Activated T-cell treated with anti-CD3 and anti-CD28 coated beads, Interleukin-2, amount 50 U/mL, for 48 hours (primary cell): ENCODE measurements at places on chromosomes 4 and X.

GRCh38 chr4:12911750-12912358 lies 572.3 kb downstream of the RAB28 start:
- no peak for DNase-seq

DNA sequence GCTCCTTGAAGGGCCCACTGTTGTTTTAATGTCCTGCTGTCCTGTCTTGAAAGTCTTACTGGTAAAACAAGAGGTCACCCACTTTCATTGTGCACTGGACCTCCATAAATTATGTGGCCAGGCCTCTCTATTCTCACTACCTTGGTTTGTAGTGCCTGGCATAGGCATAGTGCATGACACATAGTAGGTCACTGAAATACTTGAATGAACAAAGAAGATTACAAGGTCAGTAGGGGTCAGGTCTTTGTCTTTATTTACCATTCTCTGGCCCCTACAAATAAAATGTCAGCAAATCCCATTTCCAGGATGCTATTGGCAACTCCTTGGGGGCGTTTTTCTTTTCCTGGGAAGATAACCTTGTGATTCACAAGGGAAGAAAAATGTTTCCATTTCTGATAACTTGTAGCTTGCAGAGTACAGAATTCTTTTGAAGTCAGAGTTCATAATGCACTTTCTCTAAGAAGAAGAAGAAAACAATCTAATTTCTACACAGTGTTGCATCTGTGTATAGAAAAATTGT lies 1.4 kb downstream of the PGM2 start:
- no peak for DNase-seq

DNA sequence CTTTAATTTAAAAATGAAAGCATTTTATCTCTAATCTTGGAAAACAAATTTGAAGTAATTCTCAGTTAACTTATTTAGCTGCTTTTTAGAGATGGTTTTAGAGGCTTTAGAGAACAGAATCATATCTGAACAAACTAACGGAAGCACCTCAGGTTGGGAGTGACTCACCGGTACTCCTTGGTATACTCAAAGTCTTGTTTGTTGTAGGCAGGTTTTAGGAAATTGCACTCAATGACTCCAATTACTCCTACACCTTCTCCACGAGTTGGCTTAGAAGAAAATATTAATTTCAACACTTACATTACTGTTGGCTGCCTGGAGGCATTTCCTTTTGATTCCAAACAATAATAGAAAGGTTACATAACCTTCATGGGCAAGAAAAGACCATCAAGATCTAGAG lies 23.6 kb downstream of the MORC4 start:
- no peak for DNase-seq

GRCh38 chr4:172772781-172773180 lies 395.8 kb upstream of the GALNT7 start:
- DNase-seq = no peak

GRCh38 chr4:8398347-8398746 lies 42.2 kb downstream of the ACOX3 start:
- no peak for DNase-seq

- DNase-seq = no peak
Observed at GRCh38 chr4:73683033-73683432, 57.3 kb upstream of the CXCL8 start.

- no peak for DNase-seq
Observed at GRCh38 chr4:23333556-23333945, 556.3 kb downstream of the PPARGC1A start.

GRCh38 chrX:53714580-53715345 lies 28.2 kb upstream of the HUWE1 start:
- DNase-seq = peak; percentile 72

GRCh38 chrX:101745046-101745445 lies 85.4 kb upstream of the ARMCX2 start:
- no peak for DNase-seq

DNA sequence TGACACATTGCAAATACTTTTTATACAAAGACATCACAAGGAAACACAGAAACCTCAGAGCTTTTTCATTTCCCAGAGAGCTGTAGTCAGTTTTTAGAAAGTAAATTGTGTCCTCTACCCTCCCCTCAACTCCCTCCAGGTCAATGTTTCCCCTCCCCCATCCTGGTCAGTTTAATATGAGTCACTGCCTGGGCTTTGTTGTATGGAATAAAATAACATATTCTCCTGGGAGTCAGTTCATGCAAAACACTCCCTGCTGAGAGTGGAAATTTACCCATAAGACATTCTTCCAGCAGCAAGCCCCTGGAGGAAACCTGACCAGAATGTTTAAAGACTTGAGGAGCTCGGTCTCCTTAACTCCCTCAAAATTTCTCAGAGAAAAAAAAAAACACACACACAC lies 270.1 kb upstream of the LDB2 start:
- no peak for DNase-seq

DNA sequence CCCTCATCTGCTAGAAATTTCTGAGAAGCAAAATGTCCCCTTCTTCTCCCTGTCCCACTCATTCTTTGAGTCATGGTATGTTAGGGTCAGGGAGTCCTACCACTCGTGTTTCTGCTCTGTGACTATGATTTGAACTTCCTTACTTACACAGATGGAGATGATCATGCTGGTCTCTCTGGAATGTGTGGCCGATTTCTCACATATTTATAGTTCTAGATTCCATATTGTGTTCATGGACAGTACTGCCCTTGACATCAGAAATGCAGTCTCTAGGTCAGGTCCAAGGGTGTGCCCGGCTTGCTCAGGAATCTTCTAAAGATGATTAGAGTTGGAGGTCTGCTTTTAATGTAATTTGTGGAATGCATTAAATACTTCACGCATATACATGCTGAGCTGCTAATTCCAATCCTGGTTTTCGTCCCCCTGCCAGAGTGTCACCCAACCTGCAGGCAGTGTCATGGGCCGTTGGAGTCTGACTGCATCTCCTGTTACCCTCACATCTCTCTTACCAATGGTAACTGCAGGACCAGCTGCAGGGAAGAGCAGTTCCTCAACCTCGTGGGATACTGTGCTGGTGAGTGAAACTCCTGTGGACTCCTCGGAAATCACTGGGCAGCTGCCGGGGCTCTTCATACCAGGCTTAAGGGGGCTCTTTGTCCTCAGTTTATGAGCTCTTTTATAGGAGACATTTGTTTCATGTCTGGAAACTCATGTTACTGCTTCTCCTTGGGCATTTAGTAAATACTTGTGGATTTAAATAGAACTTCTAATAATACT lies 214.1 kb upstream of the ANXA3 start:
- no peak for DNase-seq

DNA sequence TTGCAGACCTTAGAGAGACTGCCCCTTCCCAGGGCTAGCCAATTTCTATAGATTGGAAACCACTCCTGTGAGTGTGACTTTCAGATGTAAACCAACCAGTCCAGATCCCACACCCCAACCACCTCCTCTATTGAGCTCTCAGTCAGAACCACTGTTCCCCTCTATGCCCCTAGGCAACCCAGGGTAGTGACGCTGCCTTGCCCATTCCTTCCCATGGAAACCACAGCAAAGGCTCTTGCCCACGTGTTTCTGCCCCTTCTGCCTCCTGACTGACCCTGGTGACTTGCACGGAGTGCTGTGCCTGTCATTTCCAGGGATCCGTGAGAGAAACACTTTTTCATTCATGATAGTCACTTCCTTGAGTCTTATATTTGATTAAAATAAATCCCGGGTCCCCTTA lies 32.4 kb downstream of the CYTL1 start:
- no peak for DNase-seq

GRCh38 chr4:150367326-150367725 lies 214.6 kb upstream of the MAB21L2 start:
- DNase-seq = no peak

GRCh38 chr4:155529716-155530115 lies 136.9 kb upstream of the GUCY1A1 start:
- DNase-seq = no peak

- DNase-seq = no peak
Observed at GRCh38 chrX:53421125-53421524, 1.3 kb downstream of the SMC1A start.

DNA sequence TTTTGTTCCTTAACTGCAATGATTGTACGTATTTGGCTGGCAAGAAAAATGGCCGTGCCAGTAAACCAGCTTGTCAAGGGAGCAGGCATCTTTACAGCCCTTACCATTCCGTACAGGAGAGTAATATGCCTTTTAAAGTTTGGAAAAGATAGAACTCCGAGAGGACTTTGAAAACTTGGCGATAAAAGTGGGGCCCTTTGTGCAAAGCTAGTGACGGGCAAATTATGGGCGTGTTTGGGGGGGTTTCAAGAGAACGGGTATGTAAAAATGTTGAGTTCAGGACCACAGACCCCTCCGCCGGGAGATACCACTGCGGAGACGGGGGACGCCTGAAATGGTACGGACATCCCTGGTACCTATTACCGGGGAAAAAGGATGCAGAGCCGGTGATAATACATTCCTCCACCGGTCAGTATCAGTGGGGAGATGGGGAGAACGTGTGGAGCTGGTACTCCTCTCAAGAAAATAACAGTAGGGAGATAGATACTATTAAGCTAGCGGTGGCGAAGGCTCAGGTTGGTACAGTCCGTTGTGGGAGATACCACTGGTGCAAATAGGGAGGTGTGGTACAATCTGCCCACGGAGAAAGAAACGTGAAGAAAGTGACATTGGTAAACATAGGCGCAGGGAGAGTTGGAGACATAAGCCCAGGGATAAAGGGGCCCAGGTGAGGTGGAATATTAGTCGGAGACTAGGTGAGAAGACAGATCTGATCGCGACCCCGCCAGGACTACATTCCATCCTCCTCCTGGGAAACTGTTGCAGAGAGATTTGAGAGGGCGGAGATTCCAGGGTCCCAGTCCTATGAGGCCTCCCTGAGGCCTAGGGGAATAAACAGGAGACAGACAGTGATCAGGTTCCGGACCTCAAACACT lies 14.5 kb downstream of the SPACA5 start:
- peak; percentile 84 for DNase-seq

GRCh38 chr4:17889692-17890091 lies 78.9 kb downstream of the NCAPG start:
- DNase-seq = no peak

- peak; percentile 19 for DNase-seq
Observed at GRCh38 chr4:94507708-94508107, 56.0 kb downstream of the PDLIM5 start.

GRCh38 chrX:54494166-54494988 lies 1.7 kb downstream of the FGD1 start:
- DNase-seq = no peak

- DNase-seq = no peak
Observed at GRCh38 chr4:41207291-41207831, 7.0 kb downstream of the APBB2 start.

DNA sequence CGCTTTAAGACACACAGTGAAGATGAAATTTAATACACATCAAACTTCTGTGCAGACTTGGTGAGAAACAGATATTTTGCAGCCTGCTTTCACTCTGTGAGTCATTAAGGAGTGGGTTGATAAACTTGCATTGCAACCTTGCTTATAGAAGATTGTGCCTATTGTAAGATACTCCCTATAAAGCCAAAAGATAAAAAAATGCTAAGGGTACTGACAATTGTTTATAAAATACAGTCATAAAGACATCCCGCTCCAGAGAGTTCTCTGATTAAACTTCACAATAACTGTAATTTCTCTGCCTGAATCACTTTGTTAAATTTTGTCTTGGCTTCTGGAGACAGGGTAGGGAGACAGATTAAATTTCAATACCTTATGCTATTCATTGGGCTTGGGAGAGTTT lies 49.1 kb downstream of the GALNT7 start:
- DNase-seq = no peak

GRCh38 chrX:3379111-3379510 lies 32.7 kb upstream of the MXRA5 start:
- no peak for DNase-seq

GRCh38 chrX:22345884-22346283 lies 73.2 kb downstream of the CBLL2 start:
- DNase-seq = no peak

GRCh38 chr4:86615501-86615900 lies 21.4 kb downstream of the PTPN13 start:
- no peak for DNase-seq

DNA sequence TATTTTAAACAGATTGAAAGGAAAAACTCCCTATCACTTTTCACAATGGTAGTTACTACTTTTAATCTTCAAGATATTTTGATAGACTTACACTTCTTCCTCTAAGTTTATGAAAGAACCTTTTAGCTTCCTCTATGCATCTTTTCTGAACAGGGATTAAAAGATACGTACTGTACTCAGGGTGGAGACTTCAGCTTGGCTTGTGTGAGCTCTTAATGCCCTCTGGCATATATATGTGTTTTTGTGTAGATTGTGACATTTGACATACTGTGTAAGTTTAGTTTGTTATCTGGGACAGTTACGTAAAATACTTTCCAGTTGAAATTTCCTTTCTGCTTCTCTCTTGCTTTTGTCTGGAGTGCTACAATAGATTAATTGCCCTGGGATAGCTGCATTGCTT lies 109.3 kb upstream of the NUDT6 start:
- no peak for DNase-seq
